ENCODE measurements at places on chromosomes 2 and 18.

DNA sequence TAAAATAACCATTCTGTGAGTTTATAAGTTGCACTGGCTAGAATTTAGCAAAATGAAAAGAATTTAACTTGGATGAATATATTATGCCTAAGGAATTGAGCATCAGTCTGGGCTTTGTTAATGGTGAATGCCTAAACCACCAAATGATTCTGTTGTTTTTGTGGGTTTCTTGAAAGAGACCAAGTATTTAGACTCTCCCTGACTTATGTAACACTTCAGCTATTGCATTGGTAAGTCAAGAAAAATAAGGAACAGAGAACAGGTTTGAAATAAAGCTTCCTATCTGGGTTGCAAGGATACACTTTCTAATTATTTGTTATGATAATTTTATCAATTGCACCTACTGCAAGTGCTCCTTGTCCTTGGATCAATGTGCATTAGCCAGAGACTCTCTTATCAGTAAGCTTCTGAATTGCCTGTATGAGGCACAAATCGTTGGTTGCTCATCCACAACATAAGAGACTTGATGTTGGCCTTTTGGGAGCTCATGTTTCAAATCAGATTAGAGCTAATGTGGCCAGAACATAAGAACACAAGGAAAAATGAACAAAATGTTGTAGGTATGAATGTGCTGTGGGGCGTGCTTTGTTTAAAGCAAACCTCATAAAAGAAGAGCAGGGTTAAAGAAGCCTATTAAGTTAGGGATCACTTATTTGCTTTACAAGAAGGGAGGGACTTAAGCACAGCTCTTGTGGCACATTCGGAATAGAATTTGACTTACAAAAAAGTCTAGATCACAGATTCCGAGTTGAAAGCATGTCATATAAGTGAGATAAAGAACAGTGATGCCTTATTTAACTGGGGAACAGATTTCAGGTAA is 37.2 kb downstream of the PRKCE start:
- DNase-seq = no peak

DNA sequence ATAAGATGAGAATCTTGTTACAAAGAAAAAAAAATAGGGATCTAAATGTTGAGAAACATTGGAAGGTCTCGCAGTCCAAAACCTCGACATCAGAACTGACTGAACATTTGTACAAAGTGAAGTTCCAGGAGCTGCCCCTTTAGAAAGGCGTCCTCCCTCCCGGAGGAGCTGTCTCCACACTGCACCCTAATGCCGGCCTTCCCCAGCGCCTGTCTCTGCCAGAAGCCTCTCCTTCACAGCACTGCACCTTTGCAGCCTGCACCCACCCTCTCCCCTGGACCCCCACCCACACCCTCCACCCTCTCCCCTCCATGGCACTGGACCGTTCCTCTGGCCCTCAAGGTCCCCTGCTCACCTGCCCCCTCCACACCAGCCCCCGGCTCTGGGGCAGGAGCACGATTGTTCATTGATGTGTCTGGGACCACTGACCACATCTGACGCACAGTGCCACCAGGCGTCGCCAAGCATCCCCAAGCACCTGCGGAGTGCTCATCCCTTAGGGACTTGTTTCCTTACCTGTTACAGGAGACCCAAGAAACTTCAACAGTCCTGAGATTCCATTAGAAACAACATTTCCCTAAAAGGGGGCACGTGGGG is 90.3 kb upstream of the SNTG2 start:
- DNase-seq = no peak

- DNase-seq = no peak
Measured at GRCh38 chr2:127174136-127174535, 46.0 kb downstream of the CYP27C1 start.

- DNase-seq = no peak
Measured at GRCh38 chr2:160257041-160257742, 57.1 kb upstream of the ITGB6 start.

GRCh38 chr2:230691005-230691647 is 21.5 kb upstream of the CAB39 start:
- no peak for DNase-seq

- DNase-seq = no peak
Measured at GRCh38 chr2:16589465-16589864, 76.2 kb downstream of the CYRIA start.

DNA sequence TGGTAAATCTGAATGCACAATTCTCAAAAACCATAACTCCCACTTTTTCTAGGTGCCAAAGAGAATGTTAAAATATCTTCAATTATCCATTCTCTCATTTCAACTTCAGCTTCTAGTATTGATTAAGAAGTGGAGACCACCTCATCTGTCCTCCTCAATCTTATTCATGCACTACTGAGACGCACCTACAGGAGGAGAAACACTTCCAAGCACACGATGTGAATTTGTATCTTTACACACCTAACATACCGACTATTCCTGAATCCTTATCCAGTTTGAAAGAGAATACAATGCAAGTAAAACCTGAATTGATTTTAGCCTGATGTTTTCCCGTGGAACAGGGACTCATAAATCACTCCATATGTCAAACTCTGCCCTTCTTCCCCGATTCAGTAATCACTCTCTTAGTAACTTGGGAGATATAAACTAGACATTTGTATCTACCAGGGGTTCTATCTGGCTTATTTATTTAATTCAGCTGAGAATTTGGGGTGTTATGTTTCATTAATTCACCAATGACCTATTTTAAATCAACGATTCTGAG is 101.0 kb downstream of the MREG start:
- no peak for DNase-seq

- DNase-seq = no peak
Measured at GRCh38 chr2:113234721-113235346, 43.9 kb downstream of the PAX8 start.

- no peak for DNase-seq
Measured at GRCh38 chr2:127417406-127417805, 821 bp upstream of the PROC start.

- DNase-seq = no peak
Measured at GRCh38 chr2:69535817-69536241, 98.6 kb upstream of the NFU1 start.

GRCh38 chr2:214674278-214674677 is 135.2 kb downstream of the BARD1 start:
- DNase-seq = no peak

GRCh38 chr2:1731447-1731962 is 12.8 kb downstream of the PXDN start:
- DNase-seq = no peak

DNA sequence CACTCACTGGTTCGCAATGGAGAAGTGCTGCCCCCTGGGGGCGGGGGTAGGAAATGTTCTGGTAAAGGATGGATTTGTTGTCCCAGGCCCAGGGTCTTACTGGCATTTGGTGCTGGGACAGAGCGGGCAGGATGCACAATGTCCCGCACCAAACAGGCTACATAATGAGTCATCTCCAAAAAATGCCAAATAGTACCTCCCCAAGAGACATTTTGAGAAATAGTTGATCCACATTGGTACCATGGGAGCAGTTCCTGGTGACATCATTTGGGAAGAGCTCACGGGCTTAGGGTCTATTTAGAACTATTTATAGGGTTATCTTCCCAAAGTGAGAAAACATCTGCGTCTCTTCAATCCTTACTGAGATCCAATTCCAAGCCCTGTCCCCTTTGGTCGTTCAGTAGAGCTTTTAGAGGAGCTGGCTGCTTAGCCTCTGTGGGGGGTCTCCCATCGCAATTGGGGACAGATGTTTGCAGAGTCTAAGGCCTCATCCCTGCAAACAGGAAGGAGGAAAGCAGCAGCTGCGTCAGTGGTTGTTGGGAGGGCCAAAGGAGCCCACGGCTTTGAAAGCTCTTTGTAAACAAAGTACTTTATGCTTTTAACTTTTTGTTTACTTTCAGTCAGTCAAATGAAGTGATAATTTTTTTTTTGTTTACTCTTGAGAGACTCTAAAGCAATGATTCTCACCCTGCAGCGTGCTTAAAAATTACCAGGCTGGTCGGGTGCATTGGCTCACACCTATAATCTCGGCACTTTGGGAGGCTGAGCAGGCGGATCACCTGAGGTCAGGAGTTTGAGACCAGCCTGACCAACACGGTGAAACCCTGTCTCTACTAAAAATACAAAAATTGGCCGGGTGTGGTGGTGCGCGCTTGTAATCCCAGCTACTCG is 49.3 kb downstream of the GREB1 start:
- peak; percentile 74 for DNase-seq

DNA sequence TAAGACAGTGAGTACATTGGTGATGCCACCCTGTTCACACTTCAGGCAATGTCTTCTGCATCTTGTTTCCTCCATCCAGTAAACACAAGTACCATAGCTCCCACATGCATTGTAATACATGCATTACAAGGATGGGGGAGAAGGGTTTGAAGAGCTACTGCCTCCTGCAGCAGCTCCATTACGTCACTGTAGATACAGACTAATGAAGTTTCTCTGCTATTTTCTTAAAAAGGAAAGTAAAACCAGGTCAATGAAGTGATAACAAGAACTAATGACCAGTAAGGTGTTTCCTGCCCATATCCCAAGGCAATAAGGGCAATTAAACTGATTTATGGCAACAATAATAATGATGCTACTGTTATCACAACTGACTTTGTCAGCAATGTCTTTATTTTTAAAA is 18.2 kb upstream of the BBS5 start:
- no peak for DNase-seq

GRCh38 chr2:156321243-156321904 is 11.1 kb downstream of the NR4A2 start:
- DNase-seq = no peak

DNA sequence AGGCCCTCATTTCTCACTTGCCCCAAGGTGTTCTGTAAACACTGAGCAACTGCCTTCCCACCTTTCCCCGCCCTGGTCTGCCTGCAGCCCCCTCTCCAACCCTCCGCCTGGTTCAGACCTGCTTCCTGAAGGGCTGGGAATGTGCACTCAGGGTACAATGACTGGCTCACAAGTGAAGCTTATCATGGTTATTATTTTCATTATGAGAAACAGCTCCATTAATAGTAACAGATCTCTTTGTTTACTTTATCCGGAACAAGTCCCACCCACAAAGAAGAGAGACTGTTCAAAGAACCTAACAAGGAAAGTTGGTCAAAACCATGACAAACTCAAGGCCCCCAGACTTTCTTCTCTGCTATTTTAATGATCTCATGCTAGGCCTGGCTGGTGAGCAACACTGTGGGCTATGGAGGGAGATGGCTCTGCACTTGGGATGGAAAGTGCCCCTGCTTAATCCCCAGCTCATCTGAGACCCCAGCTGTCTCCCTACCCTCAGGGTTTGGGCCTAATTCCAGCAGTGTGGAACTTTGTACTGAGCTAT is 36.7 kb downstream of the ARHGAP25 start:
- no peak for DNase-seq

GRCh38 chr2:48343571-48344440 is 186.1 kb upstream of the STON1 start:
- no peak for DNase-seq

DNA sequence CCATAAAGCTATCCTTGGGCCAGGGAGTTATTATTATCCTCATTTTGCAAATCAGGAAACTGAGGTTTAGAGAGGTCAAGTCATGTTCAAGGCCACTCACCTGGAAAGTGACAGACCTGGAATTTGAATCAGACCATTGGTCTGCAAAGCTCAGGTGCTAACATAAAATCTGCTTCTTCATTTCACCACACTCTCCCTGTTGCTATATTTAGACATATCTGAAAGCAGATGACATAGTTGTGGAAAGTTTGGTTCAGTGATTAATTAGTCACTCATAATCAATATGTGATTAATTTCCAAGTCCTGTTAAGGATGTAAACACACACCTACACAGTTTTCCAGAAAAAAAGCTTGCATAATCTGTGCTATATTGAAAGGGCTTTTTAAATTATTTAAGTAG is 57.4 kb downstream of the LINC00305 start:
- DNase-seq = no peak

GRCh38 chr18:79309614-79310358 is 85.9 kb upstream of the NFATC1 start:
- no peak for DNase-seq

DNA sequence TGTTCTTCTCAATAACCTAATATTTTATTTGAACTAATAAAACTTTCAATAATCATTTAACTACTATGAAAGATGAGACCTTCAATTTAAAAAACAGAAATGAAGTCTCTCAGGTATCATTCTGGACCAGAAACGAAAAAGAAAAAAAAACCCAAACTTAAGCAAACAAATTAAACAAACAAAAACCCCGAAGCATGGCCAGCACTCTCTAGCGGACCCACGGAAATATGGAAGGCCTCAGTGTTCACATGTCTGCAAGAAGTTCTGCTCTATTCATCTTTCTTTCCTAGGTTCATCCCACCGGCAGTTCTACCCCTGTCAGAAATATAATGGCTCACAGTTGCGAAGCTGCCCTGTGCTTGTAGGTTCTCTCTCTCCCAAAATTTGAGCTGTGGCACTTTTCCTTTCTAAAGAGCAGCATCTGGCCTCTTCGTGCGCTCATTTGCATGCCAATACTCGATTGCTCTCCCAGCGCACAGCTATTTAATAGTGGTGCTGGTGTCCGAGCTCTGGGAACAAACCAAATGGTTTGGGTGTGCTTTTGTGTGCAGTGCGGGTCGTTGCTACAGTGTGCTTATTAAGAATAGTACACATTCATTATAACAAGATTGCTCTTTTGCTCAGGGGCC is 129.0 kb upstream of the ZEB2 start:
- DNase-seq = no peak

DNA sequence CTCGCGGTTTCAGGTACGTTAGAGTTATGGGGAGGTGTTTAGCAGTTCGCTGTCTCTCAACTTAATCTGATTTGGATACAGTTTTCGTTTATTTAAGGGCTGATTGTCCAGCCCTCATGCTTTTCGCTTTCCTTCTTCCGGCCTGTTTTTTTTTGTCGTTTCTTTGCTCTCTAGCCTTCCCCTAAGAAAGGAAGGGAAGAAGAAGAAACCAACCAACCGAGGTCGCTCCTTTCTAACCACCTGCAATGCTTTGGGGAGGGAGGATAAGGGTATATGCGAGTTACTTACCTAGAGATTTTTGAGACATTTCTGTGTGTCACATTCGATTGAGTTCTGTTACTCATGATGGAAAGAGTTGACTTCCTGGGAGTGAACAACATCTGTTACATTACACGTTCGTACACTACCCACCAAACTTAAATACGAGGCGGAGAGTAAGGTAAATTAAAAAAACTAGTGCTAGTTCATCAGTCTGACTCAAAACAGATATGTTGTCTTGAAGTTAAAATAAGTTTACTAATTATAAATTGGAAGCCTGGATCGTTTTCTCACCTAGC is 918 bp downstream of the EIF5B start:
- no peak for DNase-seq

- DNase-seq = no peak
Measured at GRCh38 chr2:129430911-129431310, 548.6 kb upstream of the RAB6C start.

DNA sequence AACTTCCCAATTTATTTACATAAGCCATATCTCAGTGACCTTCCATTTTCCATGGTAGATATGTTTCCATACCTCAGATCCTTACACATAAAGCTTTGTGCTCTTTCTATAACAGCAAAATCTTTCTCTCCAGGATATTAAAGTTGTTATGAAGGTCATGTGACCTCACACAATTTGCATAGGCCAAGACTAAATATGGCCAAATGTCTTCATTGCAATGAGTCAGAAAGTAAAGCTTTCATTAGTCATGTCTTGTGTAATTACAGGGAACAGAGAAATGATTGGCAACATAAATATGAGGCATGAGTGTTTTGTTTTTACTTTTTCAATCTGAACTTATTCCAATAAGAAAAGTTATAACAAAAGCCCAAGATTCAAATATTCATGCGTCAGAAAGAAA is 243.5 kb downstream of the ASXL3 start:
- no peak for DNase-seq

Data from COR-L47 (cell line).